ENCODE measurements at places on chromosomes 2 and 18.
A peak's percentile ranks its signal among the peaks of the same experiment; 100 is the strongest.

- DNase-seq, result no peak
These were observed 8.6 kb downstream of the KANSL1L start for GRCh38 chr2:210162466-210163124.

- DNase-seq, result no peak
These were observed 588.0 kb upstream of the NRXN1 start for GRCh38 chr2:51619961-51620360.

DNA sequence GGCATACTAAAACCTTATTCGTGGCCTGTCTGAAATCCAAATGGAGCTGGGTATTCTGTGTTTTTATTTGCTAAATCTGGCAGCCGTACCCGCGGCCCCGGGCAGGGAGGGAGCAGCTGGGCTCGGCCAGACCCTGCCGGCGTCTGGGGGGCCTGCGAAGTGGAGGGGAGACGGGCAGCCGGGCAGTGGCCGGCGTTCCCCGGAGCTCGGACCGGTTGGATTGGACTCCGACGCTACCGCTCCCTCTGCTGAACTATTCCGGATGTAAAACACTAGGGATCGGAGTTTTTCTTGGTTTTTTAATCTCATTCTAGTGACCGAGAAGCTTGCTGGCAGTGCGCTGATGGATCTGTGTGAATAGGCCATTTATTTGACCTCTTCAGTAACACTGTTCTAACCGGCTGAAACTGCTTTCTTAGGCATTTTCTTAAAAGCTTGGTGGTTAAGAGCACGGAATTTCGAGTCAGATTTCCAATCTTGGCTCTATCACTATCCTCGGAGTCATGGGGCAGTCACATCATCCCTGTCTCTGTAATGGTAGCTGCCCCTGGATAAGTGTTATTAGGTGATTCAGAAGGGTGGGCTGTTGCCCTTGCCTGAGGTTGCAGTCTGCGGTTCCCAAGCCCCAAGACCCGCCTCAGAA is 694 bp downstream of the UNC50 start:
- peak; percentile 32 for DNase-seq

- no peak for DNase-seq
These were observed 72.6 kb upstream of the THUMPD2 start for GRCh38 chr2:39851651-39852110.

All from testis (tissue), 5 donors.